Left renal cortex interstitium (tissue), 4 donors: ENCODE measurements at places on chromosomes 5 and 9. TPM values are rescaled to one million over a fixed set of nuclear protein-coding genes. Genes with fewer than 3 reads are reported as not detected.

Gene SHOC1
- 0.95 TPM for polyA plus RNA-seq

Gene TXNDC8
- not detected for polyA plus RNA-seq

- no peak for DNase-seq
Measured at GRCh38 chr5:133456933-133457402, 155.4 kb downstream of the FSTL4 start.

Gene PDE8B
- 4.0 TPM for polyA plus RNA-seq

GRCh38 chr9:132996526-132996925 is 18.0 kb downstream of the GFI1B start:
- DNase-seq, result no peak

Gene ADGRD2
- polyA plus RNA-seq, result not detected

Gene SMIM3
- 26.3 TPM for polyA plus RNA-seq

DNA sequence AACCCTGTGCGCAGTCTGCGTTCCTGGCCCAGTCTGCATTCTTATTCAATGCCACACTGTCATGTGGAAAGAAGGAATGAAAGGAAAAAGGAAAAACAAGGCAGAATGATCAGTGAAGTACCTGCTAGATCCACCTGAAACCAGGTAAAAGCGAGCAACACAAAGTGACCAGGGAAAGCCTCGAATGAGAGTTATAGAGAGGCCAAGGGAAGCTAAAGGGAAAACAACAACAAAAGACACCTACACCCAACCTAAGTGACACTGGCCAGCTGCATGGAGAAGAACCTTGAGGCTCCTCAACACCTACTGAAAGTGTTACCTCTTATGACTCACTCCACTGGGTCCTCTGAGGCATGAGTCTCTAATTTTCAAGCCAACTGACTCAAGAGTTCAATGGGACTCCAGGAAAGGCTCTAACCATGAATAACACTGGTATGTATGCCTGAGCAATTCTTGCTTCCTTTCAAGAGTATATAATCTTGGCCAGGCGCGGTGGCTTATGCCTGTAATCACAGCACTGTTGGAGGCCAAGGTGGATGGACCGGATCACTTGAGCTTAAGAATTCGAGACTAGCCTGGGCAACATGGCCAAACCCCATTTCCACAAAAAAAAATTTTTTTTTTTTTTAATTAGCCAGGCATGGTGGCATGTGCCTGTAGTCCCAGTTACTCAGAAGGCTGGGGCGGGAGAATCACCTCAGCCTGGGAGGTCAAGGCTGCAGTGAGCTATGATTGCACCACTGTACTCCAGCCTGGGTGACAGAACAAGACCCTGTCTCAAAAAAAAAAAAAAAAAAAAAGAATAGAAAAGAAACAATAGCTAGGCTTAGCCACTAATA is 29.0 kb downstream of the MTMR12 start:
- DNase-seq, result no peak

GRCh38 chr5:174581479-174581878 is 142.9 kb upstream of the MSX2 start:
- DNase-seq, result no peak
